ENCODE measurements at places on chromosomes 2 and 18.
A peak's percentile ranks its signal among the peaks of the same experiment; 100 is the strongest.

DNA sequence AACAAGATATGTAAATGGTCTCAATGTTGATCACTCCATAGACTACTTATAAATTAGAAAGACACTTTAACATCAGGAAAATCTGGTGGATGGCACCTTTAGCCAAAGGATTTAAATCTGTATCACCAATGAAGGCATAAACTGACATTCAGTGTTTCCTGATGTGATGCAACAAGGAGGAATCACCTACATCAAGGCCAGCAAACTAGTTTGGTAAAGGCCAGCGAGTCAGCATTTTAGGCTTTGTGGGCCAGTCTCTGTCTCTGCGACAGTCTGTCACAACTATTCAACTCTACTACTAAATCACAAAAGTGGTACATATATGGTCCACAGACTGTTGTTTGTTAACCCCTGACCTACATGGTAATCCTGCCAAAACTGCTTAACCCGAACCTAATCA is 33.3 kb downstream of the C2orf76 start:
- DNase-seq, result no peak

- no peak for DNase-seq
Measured at GRCh38 chr2:11530864-11531465, 2.9 kb upstream of the GREB1 start.

GRCh38 chr2:205885492-205886099 is 200.4 kb downstream of the INO80D start:
- DNase-seq, result peak; percentile 70

- no peak for DNase-seq
Measured at GRCh38 chr18:65498605-65499004, 252.2 kb upstream of the CDH7 start.

DNA sequence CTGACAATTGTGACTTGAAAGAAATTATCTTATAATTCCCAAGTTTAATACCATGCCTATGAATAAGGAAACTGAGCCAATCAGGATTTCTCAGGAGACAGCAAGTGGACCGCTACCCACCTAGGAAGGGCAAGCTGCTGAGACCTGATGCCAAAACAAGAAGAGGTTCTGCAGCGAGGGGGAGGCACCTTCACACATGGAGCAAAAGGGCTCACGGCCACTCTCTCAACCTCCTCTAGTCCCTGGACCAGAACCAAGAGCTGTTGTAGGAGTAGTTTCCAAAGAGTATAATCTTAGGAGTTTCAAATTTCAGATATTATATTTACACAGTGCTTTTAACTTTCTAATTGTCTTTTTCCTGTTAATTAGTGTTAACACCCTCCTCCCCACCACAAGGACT is 154.7 kb upstream of the ETAA1 start:
- no peak for DNase-seq

- no peak for DNase-seq
Measured at GRCh38 chr2:24785671-24786321, 7.4 kb downstream of the PTRHD1 start.
